Large intestine (tissue), 12 donors: ENCODE measurements at places on chromosomes 6 and 20. TPM values are rescaled to one million over a fixed set of nuclear protein-coding genes. Genes with fewer than 3 reads are reported as not detected.

GRCh38 chr6:20208687-20209378 lies 3.4 kb downstream of the MBOAT1 start:
- no peak overlapping the region for H3K27ac ChIP-seq
- DNase-seq: no peak
- H3K27me3 ChIP-seq: no peaks in the 10 kb centered on the region
- peaks cover 30% of the 10 kb centered on the region for H3K4me1 ChIP-seq
- H3K36me3 ChIP-seq: no peaks in the 10 kb centered on the region

FAM209B gene
- 0.19 TPM for polyA plus RNA-seq

GRCh38 chr20:47202733-47203667 lies 153.5 kb downstream of the ZMYND8 start:
- no peak for DNase-seq
- no peak overlapping the region for H3K27ac ChIP-seq
- H3K4me3 ChIP-seq: no peak overlapping the region
- no peaks in the 10 kb centered on the region for H3K36me3 ChIP-seq
- no peaks in the 10 kb centered on the region for H3K27me3 ChIP-seq

DNA sequence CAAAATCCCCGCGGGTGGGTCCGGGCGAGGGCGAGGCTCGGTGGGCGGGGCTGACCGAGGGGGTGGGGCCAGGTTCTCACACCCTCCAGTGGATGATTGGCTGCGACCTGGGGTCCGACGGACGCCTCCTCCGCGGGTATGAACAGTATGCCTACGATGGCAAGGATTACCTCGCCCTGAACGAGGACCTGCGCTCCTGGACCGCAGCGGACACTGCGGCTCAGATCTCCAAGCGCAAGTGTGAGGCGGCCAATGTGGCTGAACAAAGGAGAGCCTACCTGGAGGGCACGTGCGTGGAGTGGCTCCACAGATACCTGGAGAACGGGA lies 809 bp downstream of the HLA-G start:
- H3K27ac ChIP-seq: no peak overlapping the region
- no peak for DNase-seq
- peaks cover 75% of the 10 kb centered on the region for H3K27me3 ChIP-seq
- H3K4me3 ChIP-seq: no peak overlapping the region

NXT1 gene
- polyA plus RNA-seq: 17.7 TPM

TFAP2A gene
- polyA plus RNA-seq: 0.90 TPM

ZDHHC14 gene
- 26.5 TPM for polyA plus RNA-seq

GRCh38 chr6:33589731-33590530 lies 9.9 kb upstream of the BAK1 start:
- no peaks in the 10 kb centered on the region for H3K36me3 ChIP-seq
- H3K27ac ChIP-seq: peak overlapping the region; percentile 98
- DNase-seq: peak; percentile 96
- peaks cover 45% of the 10 kb centered on the region for H3K4me1 ChIP-seq
- H3K27me3 ChIP-seq: no peaks in the 10 kb centered on the region

KCNS1 gene
- polyA plus RNA-seq: 1.2 TPM

GRCh38 chr6:84809455-84809854 lies 45.1 kb upstream of the TBX18 start:
- H3K36me3 ChIP-seq: no peaks in the 10 kb centered on the region
- no peak for DNase-seq

RIMS4 gene
- 4.1 TPM for polyA plus RNA-seq

- H3K27me3 ChIP-seq: no peaks in the 10 kb centered on the region
- H3K27ac ChIP-seq: no peak overlapping the region
- no peaks in the 10 kb centered on the region for H3K36me3 ChIP-seq
Measured at GRCh38 chr20:14921513-14921912, 584.1 kb upstream of the FLRT3 start.

REM1 gene
- 2.8 TPM for polyA plus RNA-seq

DNA sequence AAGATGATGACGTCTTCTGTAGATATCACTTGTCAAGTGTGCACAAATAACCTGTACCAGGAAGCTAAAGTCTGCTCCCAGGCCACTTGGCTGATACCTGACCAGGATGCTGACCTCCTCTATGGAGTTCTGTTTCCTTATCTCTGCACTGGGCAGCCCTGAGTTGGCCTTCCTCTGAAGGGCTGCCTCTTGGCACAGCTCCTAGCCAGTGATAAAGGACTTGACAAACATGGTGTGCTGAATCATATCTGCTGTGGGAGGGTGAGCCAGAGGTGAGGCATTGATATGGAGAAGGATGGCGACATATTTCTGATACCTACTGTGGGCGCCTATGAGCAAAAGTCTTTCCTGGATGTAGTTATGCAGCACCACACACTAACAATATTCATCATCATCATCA lies 32.8 kb upstream of the FOXA2 start:
- DNase-seq: no peak
- no peak overlapping the region for H3K4me3 ChIP-seq
- H3K4me1 ChIP-seq: no peaks in the 10 kb centered on the region
- H3K36me3 ChIP-seq: no peaks in the 10 kb centered on the region
- no peak overlapping the region for H3K27ac ChIP-seq

DNA sequence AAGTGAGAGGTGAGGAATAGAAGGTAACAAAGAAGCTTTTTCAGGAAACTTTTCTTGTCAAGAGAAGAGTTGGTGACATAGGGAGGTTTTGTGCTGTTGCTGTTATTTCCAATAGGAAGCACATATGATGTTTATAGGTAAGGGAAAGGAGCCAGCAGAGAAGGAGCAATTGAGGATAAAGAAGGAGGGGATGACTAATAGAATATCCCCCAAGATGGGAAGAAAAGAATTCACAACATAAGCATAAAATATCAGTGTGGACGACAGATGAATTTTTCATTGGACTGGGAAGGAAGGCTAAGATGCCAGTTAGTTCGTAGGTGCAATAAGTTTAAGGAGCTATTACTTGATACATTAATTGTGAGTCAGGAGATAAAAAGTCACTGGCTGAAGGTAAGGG lies 8.5 kb upstream of the BEND6 start:
- DNase-seq: no peak
- H3K27ac ChIP-seq: no peak overlapping the region
- no peaks in the 10 kb centered on the region for H3K36me3 ChIP-seq
- no peaks in the 10 kb centered on the region for H3K4me1 ChIP-seq
- no peak overlapping the region for H3K4me3 ChIP-seq
- H3K27me3 ChIP-seq: peaks cover 20% of the 10 kb centered on the region

GRCh38 chr6:118171852-118172251 lies 264.8 kb downstream of the SLC35F1 start:
- H3K4me1 ChIP-seq: no peaks in the 10 kb centered on the region
- no peak for DNase-seq
- H3K27me3 ChIP-seq: no peaks in the 10 kb centered on the region
- no peaks in the 10 kb centered on the region for H3K36me3 ChIP-seq

BYSL gene
- polyA plus RNA-seq: 18.5 TPM

GRCh38 chr6:97819710-97820109 lies 536.7 kb upstream of the MMS22L start:
- H3K27ac ChIP-seq: no peak overlapping the region
- no peaks in the 10 kb centered on the region for H3K27me3 ChIP-seq
- no peaks in the 10 kb centered on the region for H3K4me1 ChIP-seq
- H3K4me3 ChIP-seq: no peak overlapping the region
- H3K36me3 ChIP-seq: no peaks in the 10 kb centered on the region

DNA sequence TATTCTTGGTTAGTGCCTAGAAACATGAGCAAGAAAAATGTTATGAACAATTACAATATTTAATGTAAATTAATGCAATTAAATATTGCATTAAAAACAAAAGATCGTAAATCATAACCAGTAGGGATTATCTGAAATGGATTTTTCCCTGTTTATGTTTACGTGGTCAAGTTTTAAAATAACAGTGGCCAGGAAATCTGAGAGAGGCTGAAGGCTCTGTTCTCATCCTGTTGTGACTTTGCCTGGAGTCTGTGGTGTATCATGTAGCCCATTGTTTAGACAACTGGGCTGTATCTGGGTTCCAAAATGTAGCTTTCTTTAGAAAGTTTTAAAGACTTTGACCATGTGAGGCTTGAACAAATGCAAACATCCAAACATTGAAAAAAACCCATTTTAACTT lies 2.4 kb downstream of the MYO6 start:
- H3K27me3 ChIP-seq: no peaks in the 10 kb centered on the region
- H3K4me3 ChIP-seq: peak overlapping the region; percentile 97
- H3K27ac ChIP-seq: peak overlapping the region; percentile 95
- peaks cover 3% of the 10 kb centered on the region for H3K4me1 ChIP-seq
- DNase-seq: peak; percentile 24

DNA sequence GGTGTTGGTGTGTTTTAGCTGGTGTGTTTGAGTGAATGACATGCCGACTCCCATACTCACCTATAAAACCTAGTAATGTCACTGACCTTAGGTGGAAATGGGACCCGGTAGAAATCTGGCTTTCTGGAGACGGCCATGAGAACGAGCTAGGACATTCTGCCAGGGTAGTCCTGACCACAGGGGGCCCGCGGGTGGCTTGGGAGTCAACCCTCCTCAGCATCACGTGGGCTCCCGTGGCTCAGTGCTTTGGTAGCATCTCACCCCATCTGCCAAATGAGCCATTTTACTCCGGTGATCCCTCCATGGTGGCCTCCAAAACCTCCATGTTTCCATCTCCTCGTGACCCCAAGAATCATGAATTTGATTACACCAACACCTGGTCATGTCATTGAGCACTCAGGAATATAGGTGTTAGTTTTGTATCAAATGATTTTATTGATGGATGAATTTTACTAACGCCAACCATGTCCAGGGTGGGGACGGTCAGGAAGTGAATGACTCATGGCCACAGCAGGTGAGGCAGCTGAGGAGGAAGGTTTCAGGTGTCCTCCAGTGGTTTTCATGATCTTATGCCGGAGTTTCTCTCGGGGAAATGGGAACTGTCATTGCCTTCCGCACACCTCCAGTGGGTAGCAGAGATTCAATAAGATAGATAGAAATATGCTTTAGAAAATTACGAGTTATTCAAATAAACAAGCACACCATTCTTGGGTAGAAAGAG lies 195.0 kb downstream of the SYNDIG1 start:
- no peaks in the 10 kb centered on the region for H3K4me1 ChIP-seq
- no peak overlapping the region for H3K4me3 ChIP-seq
- DNase-seq: no peak
- no peaks in the 10 kb centered on the region for H3K36me3 ChIP-seq

SPATA25 gene
- 17.3 TPM for polyA plus RNA-seq

GRCh38 chr6:35601331-35602132 lies 87.2 kb downstream of the FKBP5 start:
- H3K36me3 ChIP-seq: no peaks in the 10 kb centered on the region
- peak overlapping the region; percentile 6 for H3K27ac ChIP-seq

- H3K4me3 ChIP-seq: no peak overlapping the region
- H3K36me3 ChIP-seq: no peaks in the 10 kb centered on the region
- peaks cover 4% of the 10 kb centered on the region for H3K4me1 ChIP-seq
- no peaks in the 10 kb centered on the region for H3K27me3 ChIP-seq
- no peak for DNase-seq
Measured at GRCh38 chr6:34570066-34570833, 14.1 kb upstream of the SPDEF start.

HAO1 gene
- not detected for polyA plus RNA-seq

COL9A1 gene
- 5.2 TPM for polyA plus RNA-seq

ANGPT4 gene
- polyA plus RNA-seq: 0.03 TPM

MAPK13 gene
- 147 TPM for polyA plus RNA-seq

UQCC2 gene
- 61.0 TPM for polyA plus RNA-seq
